NCI-H748 treated with DMSO at 0.1 percent for 48 hours (cell line): ENCODE measurements at places on chromosomes 12 and 14.

- DNase-seq, result no peak
These were observed 647.4 kb downstream of the MED13L start for GRCh38 chr12:115630136-115630535.

- no peak for DNase-seq
These were observed 49.2 kb downstream of the FBRSL1 start for GRCh38 chr12:132539016-132539773.

DNA sequence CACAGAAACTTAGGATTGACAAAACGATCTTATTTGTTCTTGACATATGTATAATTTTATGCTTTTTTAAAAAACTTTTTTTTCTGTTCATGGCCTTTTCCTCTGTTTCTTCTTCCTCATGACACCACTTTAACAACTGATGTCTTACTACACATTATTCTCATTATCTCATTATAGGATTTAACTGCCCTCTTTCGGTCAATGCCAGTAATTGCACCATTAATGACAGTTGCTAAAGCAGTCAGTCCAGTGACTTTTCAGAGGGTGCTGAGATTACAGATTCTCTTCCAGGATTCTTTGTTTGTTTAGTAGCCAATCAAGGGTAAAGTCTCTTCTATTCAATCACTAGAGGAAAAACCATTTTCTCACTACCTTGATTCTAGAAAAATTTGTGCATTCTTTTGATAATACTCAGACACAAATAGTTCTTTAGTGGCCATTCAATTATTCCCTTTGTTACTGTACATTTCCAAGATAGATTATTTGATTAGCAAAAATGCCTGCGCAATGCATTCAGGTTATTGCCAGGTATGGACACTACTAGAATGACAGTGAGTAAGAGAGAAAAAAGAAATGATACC, 50.1 kb downstream of the KLRG1 start:
- DNase-seq, result peak; percentile 38

DNA sequence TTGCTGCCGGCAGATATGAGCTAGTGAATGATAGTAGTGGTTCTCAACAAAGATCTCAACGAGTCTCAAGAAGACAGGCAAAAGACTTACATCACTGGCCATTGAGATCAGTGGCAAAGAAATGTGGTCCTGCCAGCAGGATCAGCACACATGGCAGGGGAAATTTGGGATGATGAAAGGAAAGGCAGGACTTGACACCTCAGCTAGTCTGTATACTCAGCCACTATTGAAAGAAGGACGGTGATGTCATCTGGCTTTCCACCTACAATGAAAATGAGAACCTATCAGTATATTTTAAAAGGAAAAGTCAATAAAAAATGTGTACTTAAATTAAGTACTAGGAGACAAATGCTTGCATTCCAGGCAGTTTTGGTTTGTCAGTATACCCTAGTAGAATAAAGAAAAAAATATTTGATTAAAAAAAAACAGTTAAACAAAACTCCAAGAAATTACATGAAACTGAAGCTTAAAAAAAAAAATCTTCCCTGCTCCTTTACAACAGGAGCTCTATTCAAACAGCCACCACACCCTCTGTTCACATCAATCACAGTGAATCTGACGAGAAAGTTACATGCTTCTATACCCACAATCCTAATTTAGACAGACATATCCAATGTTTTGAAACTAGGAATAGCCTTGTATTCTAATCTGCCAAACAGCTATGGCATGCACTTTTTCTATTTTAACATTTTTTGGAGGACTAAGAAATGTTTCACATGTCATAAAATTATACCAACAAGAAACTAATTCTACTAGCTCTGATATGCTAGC, 34.9 kb downstream of the RAD9B start:
- DNase-seq, result no peak

GRCh38 chr14:69572030-69572840, 2.4 kb downstream of the CCDC177 start:
- DNase-seq, result peak; percentile 76

DNA sequence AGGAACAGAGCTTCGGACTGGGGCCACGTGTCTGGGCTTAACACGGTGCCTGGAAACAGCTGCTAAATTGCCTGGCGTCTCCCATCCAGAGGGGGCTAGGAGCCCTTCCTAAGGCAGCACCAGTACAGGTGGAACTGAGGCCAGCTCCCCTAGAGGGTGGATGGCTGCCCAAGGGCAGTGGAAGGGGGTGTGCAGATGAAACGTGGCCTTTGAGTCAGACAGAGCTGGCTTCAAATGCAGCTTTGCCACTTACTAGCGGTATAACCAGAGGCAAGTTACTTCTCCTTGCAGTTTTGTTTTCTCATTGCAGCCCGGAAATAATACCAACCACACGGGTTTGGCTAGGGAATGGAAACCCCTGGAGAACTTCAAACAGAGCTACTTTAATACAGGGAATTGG, 59.3 kb upstream of the SLC24A4 start:
- no peak for DNase-seq

DNA sequence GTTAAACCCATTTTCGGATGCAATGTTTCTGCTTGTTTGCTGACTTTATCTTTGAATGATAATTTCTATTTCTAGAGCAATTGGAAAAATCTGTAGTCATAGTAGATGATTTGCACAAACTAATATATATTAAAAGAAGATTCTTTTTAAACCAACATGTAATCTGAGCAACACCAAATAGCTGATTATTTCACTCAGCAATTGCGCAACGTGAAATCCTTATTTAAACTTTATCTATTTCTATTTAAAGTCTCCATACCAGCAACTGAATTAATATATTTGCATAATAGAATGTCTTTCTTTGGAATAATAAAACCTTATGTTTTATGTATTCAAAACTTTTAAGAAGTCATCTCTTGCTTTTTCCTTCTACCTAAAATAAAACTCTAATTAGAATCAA, 1132.4 kb downstream of the FLRT2 start:
- no peak for DNase-seq

DNA sequence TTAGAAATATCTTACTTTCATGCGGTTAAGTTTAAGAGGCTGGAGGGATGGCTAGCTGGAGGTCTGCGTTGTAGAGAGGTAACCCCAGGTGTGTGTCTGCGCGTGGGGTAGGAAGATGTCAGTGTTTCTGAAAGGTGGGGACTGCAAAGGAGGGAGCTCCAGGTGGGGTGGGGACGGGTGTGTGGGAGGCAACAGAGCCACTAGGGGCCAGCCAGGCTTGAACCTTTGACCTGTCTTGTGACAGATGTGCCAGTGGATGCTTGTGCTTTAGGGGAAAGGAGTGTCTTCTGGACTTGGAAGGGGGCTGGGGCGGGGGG, 841 bp downstream of the GLI1 start:
- no peak for DNase-seq
